ENCODE measurements at places on chromosomes 7 and 10.
A peak's percentile ranks its signal among the peaks of the same experiment; 100 is the strongest.

GRCh38 chr10:72688208-72688651 lies 3.7 kb upstream of the MCU start:
- no peak for DNase-seq

- DNase-seq: no peak
Measured at GRCh38 chr10:93074147-93074596, 479 bp downstream of the CYP26A1 start.

GRCh38 chr7:22672846-22673680 lies 53.9 kb upstream of the IL6 start:
- DNase-seq: no peak

GRCh38 chr10:97128516-97129154 lies 57.1 kb downstream of the SLIT1 start:
- DNase-seq: no peak

DNA sequence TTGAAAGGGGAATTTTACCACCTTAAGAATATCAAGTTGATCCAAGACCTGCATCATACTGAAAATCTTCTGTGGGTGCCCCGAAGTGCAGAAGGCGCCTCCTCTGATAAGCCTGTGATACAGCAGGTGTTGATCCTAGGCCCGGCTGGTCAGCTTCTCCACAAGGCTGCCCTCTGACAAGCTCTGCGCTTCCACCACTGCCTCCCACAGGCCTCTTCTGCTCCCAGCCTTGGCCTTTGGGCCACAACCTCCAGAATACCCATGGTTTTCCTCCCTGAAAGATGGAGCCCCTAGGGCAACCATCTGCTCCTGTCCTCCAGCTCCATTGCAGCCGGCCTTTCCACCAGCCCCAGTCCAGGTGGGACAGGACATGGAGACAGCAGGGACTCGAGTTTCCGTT lies 5.6 kb upstream of the OGDHL start:
- no peak for DNase-seq

- DNase-seq: no peak
Measured at GRCh38 chr10:76523246-76523645, 1091.8 kb downstream of the LRMDA start.

GRCh38 chr7:117478836-117479224 lies 995 bp upstream of the CFTR start:
- DNase-seq: no peak

DNA sequence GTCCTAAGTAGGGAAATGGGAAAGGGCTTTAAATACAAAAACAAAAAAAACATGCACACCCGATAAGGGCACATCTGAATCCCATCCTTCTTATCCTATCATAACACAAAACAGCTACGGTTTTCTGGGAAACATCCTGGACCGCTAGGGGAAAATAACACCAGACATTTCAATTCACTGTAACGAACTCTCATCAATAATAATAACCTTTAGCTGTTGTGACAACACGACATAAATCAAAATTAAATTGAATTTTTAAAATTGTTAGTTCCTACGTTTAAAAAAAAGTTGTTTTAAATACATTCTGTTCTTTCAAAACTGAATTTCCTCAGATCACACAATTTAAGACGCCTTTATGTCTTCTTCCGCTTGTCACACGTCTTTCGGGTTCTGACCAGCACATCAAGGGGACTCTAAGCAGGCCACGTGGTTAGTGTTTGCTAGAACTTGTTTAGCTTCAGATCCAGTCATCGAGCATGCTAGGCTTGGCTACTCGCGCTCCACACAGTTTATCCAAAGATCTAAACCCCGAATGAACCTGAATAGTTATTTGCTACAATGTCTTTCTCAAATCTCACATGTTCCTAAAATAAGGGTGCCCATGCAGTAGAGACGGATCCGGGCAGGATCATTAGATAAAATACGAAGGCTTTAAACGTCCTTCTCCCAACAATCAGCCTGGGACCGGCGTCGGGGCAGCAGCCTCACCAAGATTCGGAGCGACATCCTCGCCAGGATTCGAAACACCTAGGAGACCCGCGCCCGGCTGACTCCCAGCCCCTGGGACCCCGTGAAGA lies 839 bp downstream of the IKZF5 start:
- DNase-seq: peak; percentile 18

- no peak for DNase-seq
Measured at GRCh38 chr7:150324373-150324961, 1.1 kb upstream of the ACTR3C start.

- DNase-seq: no peak
Measured at GRCh38 chr10:111481261-111481826, 404.5 kb downstream of the ADRA2A start.

GRCh38 chr7:28986028-28986764 lies 28.1 kb upstream of the TRIL start:
- no peak for DNase-seq

GRCh38 chr7:30276203-30276900 lies 8.0 kb upstream of the ZNRF2 start:
- peak; percentile 10 for DNase-seq

DNA sequence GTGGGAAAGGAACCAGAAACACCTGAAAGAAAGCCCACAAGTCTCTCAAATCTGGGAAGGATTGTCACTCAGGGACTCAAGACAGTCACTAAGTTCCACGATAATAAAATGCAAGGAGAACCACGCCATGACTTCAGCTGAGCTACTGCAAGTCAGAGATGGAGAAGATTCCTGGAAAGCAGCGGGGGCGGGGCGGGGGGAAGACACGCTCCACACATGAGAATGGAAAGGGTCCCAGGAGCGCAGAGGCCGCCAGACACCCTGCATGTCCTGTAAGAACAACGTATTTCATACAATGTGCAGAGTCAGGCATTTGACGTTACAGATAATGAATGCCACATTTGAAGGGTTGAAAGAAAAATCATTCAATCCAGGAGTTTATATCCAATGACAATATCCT lies 448.1 kb downstream of the PTPRN2 start:
- no peak for DNase-seq

GRCh38 chr10:103452506-103453230 lies 498 bp upstream of the CALHM2 start:
- no peak for DNase-seq

- no peak for DNase-seq
Measured at GRCh38 chr7:148218603-148219002, 372.0 kb upstream of the C7orf33 start.

GRCh38 chr7:134907639-134908038 lies 78.7 kb upstream of the AGBL3 start:
- DNase-seq: no peak

DNA sequence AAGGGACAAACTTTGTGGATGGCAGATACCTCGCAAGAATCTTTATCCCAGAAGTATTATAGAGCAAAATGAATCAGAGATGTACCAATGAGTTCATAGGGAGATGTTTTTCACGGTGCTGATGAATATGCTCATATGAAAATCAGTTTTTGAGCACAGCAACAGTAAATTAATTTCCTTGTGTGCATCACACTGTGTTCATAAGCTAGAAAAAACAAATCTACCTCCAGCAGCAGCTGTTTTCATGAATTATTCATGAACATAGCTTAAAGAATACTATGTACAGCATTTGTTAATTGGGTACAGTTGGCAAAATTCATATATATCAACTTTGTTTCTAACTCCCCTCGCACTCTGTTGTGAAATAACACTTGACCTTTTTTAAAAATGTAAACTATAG lies 809.8 kb downstream of the GRM8 start:
- no peak for DNase-seq

GRCh38 chr10:90937645-90938258 lies 16.9 kb upstream of the ANKRD1 start:
- no peak for DNase-seq

GRCh38 chr7:130274296-130274695 lies 7.6 kb downstream of the CPA2 start:
- no peak for DNase-seq

GRCh38 chr10:29471544-29471859 lies 163.3 kb downstream of the SVIL start:
- DNase-seq: no peak

GRCh38 chr7:71801976-71802375 lies 610.2 kb downstream of the CALN1 start:
- no peak for DNase-seq

- no peak for DNase-seq
Measured at GRCh38 chr10:23051855-23052331, 43.5 kb upstream of the MSRB2 start.

DNA sequence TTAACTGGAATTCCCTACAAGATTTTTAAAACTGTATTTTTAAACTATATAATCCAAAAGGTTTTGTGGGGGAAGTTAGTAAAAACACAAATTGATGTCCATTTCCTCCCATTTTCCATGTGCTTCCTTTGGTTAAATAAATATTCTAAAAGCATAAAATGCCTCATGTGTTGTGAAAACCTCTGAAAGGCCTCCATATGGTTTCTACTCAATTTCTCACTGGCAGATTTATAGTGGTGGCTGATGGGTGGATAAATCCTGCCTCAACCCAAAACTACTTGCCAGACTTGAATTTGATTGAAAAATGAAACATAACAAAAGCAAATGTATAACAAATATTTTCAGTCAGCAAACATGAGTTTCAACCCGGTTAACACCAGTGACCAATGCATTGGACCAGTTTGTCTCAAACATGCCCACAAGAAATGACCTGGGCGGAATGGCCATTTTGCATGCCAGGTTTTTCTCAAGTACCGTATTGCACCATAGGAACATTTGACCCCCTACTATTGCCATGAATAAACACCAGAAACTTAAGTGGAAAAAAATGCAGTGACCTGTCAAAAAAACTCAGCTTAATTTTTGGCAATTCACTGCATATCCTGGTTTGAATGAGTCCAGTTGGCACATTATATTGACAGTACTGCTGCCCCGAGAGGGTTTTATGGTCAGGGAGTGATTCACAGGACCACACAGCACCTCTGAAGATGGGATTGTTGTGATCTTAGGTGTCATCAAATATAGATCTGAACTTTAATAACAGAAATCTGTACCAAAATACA lies 454.6 kb upstream of the ANKRD30A start:
- no peak for DNase-seq

DNA sequence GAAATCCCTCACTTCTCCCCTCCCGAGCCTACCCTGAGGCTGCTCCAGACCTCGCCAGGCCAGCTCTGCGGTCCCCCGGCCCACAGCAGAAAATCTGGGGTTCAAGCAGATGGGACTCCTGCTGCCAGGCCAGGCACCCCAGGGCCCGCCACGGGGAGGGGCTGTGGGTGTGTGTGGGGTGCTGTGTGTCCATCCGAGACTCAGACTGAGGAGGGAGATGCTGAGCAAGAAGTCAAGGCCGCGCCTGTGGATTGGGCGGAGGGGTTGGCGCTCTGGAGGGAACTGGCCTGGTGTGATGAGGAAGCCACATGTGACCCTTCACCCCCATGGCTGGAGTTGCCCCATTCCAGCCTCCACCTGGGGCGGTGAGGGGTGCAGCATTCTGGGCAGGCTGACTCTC lies 51.1 kb downstream of the YKT6 start:
- no peak for DNase-seq

DNA sequence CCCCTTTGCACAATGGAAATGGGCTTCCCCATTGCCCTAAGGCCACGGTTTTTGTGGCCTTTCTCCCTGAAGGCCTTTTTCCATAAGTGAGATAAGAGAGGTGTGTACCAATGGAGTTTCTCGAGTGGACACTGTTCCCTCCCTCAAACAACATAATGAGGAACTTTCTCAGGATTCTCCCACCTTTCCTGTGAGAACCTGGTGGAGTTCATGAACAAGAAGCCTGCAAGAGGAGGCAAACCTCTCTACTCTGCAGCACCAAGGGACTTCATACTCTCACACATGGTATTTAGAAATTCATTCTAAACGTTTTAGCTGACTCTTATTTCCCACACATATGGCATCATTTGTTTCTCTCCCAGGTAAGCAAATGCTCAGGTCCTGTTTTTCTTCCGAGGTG lies 7.3 kb upstream of the RBM33 start:
- no peak for DNase-seq

- DNase-seq: no peak
Measured at GRCh38 chr10:88048312-88048711, 184.9 kb downstream of the PTEN start.

- no peak for DNase-seq
Measured at GRCh38 chr10:120961795-120962755, 110.9 kb downstream of the WDR11 start.

DNA sequence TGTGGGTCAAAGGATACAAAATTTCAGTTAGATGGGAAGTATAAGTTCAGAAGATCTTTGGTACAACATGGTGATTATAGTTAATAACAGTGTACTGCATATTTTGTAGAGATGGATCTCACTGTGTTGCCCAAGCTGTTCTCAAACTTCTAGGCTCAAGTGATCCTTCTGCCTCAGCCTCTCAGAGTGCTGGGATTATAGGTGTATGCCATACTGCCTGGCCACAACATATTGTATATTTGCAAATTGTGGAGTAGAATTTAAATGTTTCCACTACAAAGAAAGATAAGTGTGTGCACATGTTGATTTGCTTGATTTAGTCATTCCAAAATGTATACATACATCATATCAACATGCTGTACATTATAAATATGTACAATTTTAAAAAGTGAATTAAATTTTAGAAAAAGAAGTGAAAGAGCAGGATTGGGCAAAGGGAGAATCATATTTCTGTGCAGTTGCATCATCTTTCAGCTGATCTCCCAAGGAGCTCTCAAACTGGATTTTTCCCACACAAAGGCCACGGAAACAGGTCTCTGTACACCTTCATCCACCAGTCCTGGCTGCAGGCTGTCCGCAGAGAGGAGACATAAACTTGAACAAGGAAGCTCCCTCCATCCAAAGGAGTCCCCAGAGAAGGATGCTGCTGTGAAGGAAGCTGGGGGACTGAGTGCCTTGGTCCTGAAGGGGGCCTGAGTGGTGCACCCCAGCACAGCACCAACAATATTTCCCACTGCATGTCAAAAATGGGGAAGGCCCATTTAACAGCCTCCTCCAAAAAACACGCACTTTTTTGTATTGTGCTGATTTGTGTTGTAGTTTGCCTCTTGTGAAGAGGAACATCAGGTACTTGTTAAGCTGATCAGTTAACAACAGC lies 217.1 kb upstream of the GHITM start:
- DNase-seq: no peak

- DNase-seq: no peak
Measured at GRCh38 chr10:8986975-8987374, 932.5 kb downstream of the GATA3 start.

DNA sequence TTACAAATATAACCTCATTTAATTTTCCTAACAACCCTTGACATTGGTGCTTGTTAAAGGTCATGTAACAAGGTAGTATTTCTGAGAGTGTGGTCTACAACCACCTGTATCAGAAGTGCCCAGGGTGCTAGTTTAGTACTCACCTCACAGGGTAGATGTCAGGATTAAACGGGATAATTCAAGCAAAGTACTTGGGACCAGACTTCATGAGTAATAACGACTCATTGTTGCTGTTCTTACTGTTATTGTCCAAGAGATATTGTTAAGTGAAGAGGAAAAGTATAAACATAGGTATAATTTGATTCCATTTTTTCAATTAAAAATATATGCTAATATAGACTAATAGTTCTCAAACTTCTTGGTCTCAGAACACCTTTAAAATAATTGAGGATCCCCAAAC lies 179.3 kb downstream of the WNT2 start:
- no peak for DNase-seq

GRCh38 chr10:103184615-103185014 lies 8.5 kb downstream of the NT5C2 start:
- no peak for DNase-seq

Data from stimulated activated CD8-positive, alpha-beta memory T cell treated with anti-CD3 and anti-CD28 coated beads, Interleukin-4, amount 100 ng/mL, for 4 hours (primary cell).